Spleen (tissue), 13 donors: ENCODE measurements at places on chromosomes 16 and 17. TPM values are rescaled to one million over a fixed set of nuclear protein-coding genes. Genes with fewer than 3 reads are reported as not detected.

The PRSS27 gene
- total RNA-seq = 1.0 TPM

The KLHL36 gene
- total RNA-seq = 68.4 TPM

The KRT9 gene
- total RNA-seq = not detected

The SPNS3 gene
- total RNA-seq = 4.7 TPM

The DLG4 gene
- total RNA-seq = 37.1 TPM

The G6PC1 gene
- total RNA-seq = not detected

The CTRB2 gene
- total RNA-seq = 1.5 TPM

The KRT40 gene
- not detected for total RNA-seq

- DNase-seq = peak; percentile 70
Measured at GRCh38 chr17:4551796-4552525, 3.2 kb downstream of the MYBBP1A start.

DNA sequence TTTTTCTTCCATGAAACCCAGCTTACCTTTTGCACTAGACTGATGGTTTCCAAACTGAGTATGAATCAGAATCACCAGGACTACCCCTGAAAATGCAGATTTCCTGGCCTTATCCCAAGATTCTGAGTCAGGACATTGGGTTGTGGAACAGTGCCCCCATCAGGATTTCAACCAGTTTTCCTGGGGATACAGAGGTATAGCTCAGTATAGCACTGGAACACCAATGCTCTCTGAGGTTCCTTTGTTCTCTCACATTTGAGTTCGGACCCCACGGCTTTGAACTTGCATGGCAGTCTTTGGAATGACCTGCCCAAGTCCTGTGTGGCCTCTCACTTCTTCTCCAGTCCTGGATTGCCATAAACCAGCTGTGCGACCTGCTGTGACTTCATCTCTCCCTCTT lies 12.8 kb upstream of the CCL8 start:
- no peak for DNase-seq

DNA sequence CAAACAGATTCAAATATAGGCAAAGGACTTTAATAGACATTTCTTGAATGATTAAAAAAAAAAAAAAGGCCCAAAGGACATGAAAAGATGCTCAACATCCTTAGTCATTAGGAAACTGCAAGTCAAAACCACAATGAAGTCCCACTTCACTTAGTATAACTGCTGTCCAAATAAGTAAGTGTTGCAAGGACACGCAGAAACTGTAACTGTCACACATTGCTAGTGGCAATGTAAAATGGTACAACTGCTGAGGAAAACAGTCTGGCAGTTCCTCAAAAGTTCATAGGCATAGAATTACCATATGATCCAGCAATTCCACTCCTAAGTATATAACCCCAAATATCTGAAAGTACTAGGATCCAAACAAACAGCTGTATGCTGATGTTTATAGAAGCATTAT lies 112.7 kb downstream of the BRIP1 start:
- no peak for DNase-seq

GRCh38 chr16:67716097-67716496 lies 3.0 kb downstream of the GFOD2 start:
- DNase-seq = no peak

- DNase-seq = no peak
Measured at GRCh38 chr16:27138257-27138656, 65.1 kb upstream of the KDM8 start.

DNA sequence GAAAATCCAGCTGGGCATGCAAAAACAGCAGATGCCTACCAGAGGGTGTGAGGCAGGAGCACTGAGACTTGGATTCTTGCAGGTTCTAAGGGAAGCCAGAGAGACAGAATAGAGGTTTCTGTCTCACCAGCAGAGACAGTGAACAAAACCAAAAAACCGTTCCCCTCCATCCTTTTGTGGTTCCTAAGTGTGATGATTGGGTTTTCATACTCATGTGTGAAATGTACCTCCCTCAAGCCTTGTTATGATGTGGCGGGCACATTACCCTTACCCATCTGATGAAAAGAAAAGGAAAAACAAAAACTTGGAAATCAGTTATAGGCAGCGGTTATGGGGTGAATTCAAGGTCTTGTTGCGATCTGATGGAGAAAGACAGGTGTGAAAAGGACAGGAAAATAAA lies 172.6 kb upstream of the CDH13 start:
- DNase-seq = no peak

GRCh38 chr17:59002126-59002525 lies 104.6 kb downstream of the TRIM37 start:
- no peak for DNase-seq

DNA sequence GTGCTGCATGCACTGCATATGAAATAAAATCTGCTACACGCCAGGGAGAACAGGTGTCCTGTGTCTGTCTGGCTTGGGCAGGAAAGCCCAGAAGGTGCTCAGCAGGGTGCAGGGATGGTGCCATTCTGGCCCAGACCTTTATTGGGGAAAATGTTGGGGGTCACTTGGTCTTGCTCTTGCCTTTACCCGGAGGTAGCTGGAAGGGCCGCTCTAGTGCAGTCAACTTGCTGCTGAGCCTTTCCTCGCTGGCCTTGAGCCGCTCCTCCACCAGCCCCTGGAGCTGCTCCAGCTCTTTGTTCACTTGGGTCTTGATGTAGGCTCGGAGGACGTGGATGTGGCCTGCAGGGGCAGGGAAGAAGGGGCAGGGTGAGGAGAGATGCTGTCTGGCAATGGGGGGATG lies 4.5 kb downstream of the CFAP119 start:
- peak; percentile 46 for DNase-seq

GRCh38 chr16:48378836-48379235 lies 6.4 kb downstream of the SIAH1 start:
- DNase-seq = no peak

- peak; percentile 88 for DNase-seq
Measured at GRCh38 chr17:3886776-3887175, 6.1 kb downstream of the CAMKK1 start.

DNA sequence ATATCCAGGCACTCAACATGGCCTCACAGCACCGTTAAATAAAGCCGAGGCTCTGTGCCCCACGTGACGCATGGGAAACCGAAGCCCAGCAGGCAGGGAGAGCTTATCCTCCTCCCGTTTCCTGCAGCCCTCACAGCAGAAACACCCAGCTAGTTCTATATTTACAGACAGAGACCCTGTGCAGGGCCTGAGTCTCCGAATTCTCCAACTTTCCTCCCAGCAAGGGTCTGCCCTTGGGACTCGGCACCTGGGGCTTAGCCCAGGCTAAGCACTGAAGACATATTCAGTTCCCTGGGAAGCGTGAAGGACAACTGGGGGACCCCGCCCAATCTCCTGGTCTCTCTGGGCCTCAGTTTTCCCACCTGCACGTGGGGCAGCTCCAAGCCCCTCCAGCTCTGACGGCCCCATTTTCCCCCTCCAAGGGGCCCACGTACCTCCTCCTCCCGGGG lies 29.2 kb downstream of the TRPV3 start:
- peak; percentile 41 for DNase-seq

DNA sequence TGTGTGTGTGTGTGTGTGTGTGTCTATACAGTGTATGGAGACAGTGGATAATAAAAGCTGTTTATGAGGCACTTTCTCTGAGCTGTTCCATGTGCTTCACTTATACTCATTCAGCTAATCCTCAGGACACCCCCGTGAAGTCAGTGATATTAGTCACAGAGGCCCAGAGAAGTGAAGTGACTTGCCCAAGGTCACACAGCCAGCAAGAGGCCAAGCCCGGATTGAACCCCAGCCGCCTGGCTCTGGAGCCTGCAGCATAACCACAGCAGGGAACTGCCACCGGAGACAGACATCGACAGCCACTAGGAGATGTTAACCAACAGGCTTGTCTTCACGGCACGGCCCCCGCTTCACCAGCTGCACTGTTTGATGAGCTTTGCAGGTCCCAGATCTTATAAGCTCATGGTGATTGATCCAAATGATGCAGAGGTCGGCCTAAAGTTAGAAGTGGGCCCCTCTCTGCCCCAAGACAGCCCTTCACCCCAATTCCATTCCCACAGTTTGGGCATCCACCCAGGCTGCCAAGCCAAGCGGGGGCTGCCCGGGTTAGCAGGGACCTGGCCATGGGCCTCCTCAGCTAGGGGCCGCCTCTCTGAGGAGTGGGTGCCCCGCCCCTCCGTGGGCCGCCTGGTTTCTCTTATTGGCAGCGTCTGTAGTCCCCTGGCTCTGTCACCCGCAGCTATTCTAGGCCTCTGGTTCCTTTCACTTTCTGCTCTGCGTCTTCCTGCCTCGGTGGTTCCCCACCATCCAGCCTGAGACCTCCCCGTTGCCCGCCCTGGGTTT lies 30.9 kb downstream of the SOCS1 start:
- DNase-seq = peak; percentile 95

GRCh38 chr17:63078707-63079106 lies 112.7 kb downstream of the TANC2 start:
- DNase-seq = no peak

DNA sequence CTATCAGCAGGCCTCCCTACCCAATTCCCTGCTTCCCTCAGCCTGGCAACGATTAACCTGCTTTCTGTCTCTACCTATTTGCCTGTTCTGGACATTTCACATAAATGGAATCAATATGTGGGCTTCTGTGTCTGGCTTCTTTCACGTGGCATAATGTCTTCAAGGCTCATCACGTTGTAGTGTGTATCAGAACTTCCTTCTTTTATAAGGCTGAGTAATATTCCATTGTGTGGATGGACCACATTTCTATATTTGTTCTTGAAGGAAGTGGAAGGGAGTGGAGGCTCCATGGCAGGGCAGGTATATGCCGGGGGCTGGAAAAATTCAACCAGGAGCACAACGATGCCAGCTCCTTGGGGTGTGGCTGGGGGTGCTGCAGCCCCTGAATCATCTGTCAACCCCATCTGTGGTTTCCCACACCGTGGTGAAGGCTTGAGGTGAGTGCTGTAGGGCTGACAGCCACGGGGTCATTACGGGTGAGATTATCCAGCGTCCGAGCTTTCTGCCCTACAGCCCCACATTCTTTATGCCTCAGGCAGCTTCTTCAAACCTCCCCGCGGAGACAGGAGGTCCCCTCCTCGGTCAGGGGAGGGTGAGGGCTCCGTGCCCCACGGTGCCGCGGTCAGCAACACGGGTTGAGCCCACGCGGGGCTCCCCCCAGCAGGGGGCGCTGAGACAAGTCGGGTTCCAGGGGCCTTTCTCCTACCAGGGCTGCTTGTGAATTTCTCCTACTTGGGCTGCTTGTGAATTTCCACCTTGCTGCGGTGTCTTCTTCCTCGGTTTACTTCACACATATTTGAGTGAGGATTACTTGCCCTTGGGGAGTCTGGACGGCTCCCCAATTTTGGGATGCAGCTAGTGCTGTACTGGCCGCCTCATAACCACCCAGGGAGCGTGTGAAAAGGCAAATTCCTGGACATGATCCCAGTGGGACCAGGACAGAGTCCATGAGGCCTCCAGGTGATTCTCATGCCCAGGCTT lies 18.3 kb upstream of the WFIKKN2 start:
- DNase-seq = peak; percentile 87

DNA sequence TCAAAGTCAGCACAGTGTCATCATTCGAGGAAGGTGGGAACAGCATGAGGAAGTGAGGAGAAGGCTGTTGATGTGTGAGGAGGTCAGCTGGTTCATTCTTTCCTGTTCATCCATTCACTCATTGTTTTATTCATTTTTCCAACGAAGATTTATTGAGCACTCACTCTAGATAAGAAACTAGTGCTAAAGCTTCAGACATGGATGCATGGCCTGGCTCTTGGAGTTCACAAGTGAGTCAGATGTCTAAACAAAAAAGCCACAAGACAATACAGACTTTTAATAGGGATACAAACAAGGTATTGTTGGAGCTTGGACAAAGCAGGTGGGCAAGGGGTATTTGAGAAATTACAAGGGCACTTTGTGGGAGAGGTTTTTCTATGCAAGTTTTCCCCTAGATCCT lies 31.3 kb upstream of the MPHOSPH6 start:
- no peak for DNase-seq

GRCh38 chr17:34156741-34157589 lies 98.1 kb upstream of the CCL2 start:
- DNase-seq = no peak

DNA sequence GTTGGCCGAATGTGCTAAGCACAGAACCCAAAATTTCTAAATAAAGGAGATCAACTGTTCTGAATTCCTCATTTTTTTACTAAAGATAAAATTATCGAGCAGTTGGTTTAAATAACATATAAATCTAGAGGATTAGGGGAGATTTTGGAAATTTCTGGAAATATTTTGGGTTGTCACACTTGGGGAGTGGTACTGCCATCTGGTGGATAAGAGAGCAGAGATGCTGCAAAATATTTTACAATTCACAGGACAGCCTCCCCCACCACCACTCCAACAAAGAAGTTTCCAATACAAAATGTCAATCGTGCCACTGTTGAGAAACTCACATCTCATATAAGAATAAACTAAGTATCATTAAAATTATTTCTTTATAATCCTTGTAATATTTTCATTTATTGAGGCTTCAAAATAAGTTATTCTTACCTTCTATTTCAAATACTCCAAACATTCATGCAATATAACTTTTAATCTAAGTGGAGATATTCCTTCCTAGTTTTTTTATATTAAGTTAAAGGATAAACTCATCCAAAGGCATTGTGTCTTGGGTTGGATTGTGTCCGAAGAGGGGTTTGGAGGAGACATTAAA lies 17.0 kb upstream of the ABCA8 start:
- DNase-seq = no peak

- DNase-seq = peak; percentile 59
Measured at GRCh38 chr16:85415196-85416090, 197.7 kb upstream of the GSE1 start.

DNA sequence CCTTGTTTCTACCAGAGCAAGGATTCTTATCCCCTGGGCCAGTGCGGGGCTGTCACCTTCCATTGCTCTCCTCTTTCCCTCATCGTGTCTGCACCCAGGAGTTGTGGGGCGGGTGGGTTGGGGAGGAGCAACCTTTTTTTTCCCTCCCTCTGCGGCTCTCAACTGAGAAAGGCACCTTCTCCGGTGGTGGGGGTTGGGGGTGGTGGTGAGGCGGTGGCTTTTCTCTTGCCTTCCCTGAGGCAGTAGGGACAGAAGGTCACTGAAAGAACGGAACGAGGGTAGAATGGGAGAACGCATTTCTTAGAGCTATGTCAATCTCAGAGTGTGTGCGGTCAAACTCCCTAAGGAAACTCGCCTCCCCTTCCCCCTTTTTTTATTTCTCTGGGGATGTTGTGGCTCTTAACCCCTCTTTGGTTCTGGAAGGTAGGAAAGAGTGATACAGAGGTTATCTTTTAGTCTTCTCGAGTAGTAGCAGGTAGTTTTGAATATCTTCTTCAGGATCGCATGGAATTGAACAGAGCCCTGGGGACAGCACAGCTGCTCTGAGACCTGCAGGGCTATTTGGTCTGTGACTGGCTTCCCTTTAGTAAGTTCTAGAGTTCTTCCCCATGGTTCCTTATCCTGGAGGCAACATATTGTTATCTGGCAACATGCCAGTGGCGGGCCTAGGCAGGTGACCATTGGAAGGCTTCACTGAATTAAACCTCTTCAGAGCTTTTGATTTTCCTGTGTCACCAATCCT lies 994 bp downstream of the CLTC start:
- DNase-seq = no peak
